ENCODE measurements at places on chromosomes 1 and 21.

DNA sequence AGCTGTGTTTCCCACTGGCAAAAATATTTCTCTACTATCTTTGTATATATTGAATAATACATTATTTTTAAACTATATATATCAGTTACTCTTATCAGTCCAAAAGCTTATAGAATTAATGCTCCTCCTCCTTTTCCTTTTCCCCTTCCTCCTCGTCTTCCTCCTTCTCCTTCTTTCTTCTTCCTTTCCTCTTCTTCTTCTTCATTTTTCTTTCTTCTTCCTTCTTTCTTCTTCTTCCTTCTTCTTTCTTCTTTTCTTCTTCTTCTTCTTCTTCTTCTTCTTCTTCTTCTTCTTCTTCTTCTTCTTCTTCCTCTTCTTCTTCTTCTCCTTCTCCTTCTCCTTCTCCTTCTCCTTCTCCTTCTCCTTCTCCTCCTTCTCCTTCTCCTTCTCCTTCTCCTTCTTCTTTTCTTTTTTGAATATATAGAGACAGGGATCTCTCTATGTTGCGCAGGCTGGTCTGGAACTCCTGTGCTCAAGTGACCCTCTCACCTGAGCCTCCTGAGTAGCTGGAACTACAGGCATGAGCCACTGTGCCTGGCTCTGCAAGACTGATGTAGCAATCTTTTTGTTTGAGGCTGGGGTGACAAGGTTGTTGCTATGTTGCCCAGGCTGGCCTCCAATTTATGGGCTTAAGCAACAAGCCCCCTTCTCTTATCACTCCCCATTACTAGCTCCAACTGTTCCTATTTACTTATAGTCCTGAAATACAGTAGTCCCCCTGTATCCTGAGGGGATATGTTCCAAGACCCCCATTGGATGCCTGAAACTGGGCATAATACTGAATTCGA lies 47.4 kb downstream of the MAGI3 start:
- no peak overlapping the region for H3K27ac ChIP-seq
- H3K4me1 ChIP-seq, result peaks cover 8% of the 10 kb centered on the region
- no peak for DNase-seq
- no peak overlapping the region for H3K4me3 ChIP-seq
- no peaks in the 10 kb centered on the region for H3K36me3 ChIP-seq

DNA sequence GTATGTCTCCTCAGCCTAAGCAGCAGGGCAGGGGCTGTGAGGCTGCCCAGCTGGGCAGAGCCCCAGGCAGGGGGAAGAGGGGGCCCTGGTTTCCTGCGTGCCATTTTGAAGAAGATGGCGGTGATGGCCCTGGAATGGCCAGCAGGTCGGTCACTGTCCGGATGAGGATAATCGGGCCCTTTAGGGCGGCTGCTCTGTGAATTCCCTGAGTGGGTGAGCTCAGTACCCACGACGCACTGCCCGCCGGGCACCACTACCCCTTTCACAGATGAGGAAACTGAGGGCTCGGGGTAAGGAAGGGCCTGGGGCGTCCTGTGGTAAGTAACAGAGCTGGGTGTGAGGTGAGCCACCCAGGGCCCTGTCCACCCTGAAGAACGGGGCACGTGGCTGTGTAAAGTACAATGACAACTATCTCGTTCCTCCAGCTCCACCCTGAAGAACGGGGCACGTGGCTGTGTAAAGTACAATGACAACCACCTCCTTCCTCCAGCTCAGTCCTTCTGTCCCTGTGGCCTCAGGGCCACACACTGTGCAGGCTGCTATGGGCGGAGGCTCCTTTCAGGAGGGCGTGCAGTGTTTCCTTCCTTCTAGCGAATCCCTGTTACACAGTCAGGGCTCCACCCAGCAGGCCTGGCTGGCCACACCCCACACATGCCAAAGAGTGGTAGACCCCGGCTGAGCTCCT lies 23.2 kb downstream of the ITGB2 start:
- H3K4me1 ChIP-seq, result peaks cover 16% of the 10 kb centered on the region
- H3K4me3 ChIP-seq, result no peak overlapping the region
- peaks cover 6% of the 10 kb centered on the region for H3K27me3 ChIP-seq
- H3K27ac ChIP-seq, result peak overlapping the region; percentile 19

DNA sequence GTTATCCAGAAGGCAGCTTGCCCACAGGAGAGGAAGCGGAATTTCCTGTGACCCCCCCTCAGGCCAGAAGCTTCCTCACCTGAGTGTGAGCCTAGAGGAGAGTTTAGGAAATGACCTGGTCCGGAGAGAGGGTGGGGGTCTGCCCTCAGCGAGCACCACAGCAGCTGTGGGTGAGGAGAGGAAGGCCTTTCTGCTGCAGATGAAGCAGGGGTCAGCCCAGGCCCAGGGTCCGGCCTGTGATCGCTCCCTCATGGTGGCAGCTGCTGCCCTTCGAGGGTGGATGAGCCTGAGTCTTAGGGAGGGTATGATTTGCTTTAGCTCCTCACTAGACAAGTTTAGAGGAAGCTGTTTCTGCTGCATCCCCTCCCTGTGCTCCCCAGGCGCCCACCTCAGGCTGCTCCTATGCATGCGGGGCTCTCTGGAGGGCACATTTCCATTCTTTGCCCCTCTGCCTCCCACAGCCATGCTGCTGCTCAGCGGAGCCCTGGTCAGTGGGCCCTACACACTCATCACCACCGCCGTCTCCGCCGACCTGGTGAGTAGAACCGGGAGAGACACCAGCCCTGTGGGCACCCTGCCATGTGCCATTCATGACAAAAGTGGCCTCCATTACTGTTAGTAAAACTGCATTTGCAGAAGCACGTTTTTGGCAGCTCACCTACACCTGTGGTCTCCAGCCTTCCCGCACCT lies 53.0 kb downstream of the SLC37A1 start:
- peaks cover 15% of the 10 kb centered on the region for H3K4me1 ChIP-seq
- H3K4me3 ChIP-seq, result no peak overlapping the region
- H3K36me3 ChIP-seq, result peaks cover 83% of the 10 kb centered on the region
- no peak overlapping the region for H3K27ac ChIP-seq

DNA sequence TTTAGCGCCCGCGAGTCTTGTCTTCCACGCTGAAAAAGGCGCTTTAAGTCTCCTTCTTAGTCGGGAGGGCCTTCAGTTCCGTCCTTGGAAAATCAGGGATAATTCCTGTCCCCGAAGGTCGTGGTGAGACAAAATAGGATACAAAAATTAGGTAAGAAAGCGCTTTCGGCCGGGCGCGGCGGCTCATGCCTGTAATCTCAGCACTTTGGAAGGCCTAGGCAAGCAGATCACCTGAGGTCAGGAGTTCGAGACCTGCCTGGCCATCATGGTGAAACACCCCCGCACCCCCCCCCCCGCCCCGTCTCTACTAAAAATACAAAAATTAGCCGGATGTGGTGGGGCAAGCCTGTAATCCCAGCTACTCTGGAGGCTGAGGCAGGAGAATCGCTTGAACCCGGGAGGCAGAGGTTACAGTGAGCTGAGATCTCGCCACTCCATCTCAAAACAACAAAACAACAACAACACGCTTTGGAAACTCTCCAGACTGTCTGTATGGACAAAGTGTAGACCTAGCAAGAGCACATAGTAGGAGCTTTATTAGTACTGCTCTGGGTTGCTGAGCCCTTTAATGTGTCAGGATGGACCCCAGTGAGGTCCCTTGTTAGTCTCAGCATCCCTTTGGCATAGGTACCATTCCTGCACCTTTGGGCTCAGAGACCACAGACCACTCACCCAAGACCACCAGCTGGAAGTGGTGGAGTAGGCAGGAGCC lies 790 bp upstream of the TMEM54 start:
- peak overlapping the region; percentile 62 for H3K4me3 ChIP-seq
- peaks cover 9% of the 10 kb centered on the region for H3K27me3 ChIP-seq
- peak overlapping the region; percentile 5 for H3K27ac ChIP-seq

DNA sequence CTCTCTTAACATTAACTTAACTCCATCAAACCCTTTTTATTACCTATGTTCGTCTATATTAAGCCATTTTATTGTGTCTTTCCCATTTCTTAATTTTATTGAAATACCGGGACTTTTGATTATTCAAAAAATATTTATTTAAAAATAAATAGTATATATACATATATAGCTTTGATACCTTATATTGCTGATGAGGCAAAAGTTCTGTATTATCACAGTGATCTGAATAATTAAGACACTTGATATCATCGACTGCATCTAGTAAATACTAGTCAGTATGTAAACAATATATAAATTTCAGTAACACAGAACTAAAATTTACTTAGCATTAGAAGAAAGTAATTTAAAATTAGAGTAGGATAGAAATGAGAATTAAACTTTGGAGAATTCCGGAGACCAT lies 22.0 kb downstream of the TTLL7 start:
- H3K36me3 ChIP-seq, result no peaks in the 10 kb centered on the region
- no peak overlapping the region for H3K27ac ChIP-seq
- no peak for DNase-seq
- no peaks in the 10 kb centered on the region for H3K4me1 ChIP-seq
- no peaks in the 10 kb centered on the region for H3K27me3 ChIP-seq

DNA sequence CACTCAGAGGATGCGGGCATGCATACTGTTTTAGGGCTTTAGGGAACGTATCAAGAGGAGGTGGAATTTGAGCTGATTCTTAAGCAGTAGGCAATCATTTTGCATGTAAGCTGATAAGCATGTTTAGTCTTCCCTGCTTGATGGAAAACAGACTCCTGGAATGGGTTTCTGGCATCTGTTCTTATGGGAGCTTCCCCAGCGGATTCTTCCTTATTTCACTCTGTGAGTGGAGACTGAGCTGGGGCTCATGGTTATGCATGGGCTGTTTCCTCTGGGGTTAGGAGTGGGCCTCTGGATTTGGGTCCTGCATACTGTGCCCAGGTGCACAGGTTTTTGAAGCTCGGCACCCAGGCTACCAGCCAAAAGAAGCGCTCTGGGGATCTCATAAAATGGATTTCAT lies 93.4 kb downstream of the DIRAS3 start:
- no peak overlapping the region for H3K4me3 ChIP-seq
- no peaks in the 10 kb centered on the region for H3K36me3 ChIP-seq
- no peak overlapping the region for H3K27ac ChIP-seq
- H3K4me1 ChIP-seq, result no peaks in the 10 kb centered on the region
- no peaks in the 10 kb centered on the region for H3K27me3 ChIP-seq
- DNase-seq, result peak; percentile 18

- H3K27ac ChIP-seq, result no peak overlapping the region
- no peaks in the 10 kb centered on the region for H3K27me3 ChIP-seq
- no peak for DNase-seq
- H3K36me3 ChIP-seq, result peaks cover 3% of the 10 kb centered on the region
Measured at GRCh38 chr1:35287807-35288640, 19.5 kb downstream of the ZMYM4 start.

GRCh38 chr1:236808005-236808404 lies 12.9 kb downstream of the MTR start:
- H3K27ac ChIP-seq, result peak overlapping the region; percentile 24
- DNase-seq, result no peak
- H3K36me3 ChIP-seq, result peaks cover 42% of the 10 kb centered on the region
- H3K4me3 ChIP-seq, result no peak overlapping the region

GRCh38 chr1:221141096-221141495 lies 261.9 kb downstream of the HLX start:
- no peak overlapping the region for H3K27ac ChIP-seq
- no peaks in the 10 kb centered on the region for H3K36me3 ChIP-seq
- no peaks in the 10 kb centered on the region for H3K4me1 ChIP-seq
- H3K4me3 ChIP-seq, result no peak overlapping the region
- no peak for DNase-seq
- no peaks in the 10 kb centered on the region for H3K27me3 ChIP-seq

- peaks cover 14% of the 10 kb centered on the region for H3K4me1 ChIP-seq
- no peaks in the 10 kb centered on the region for H3K27me3 ChIP-seq
- DNase-seq, result no peak
- no peak overlapping the region for H3K4me3 ChIP-seq
- no peak overlapping the region for H3K27ac ChIP-seq
Measured at GRCh38 chr1:27105018-27105417, 49.9 kb downstream of the SLC9A1 start.

DNA sequence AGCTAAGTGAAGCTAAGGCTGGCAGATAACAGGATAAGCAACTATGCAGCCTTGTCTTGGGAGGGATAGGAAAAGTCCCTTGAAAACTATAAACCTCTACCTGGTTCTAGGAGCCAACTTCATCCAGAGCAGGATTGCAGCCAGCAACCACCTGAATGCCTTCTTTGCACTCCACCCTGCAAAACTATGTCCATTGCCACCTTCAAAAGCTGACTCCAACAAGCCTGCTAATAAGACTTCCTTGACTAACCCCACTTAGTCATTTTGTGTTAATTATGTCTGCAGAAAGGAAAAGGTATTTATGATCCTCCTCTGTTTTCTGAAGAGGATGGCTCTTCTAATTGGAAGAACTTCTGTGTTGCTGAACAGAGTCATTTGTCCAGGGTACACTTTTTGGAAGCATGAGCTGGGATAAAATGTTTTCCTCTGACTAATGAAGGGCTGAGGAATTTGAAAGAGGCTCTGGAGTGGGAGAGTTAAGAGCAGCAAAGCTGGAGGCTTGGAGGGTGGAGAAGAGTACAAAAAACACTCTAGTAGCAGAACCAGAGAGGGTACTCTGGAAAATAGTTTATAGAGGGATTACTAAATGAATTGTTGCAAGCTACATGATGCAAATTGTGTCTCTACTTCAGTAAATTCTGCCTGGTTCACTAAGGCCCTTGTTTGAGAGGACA lies 9.6 kb upstream of the RIMKLA start:
- no peaks in the 10 kb centered on the region for H3K27me3 ChIP-seq
- no peak overlapping the region for H3K4me3 ChIP-seq
- no peaks in the 10 kb centered on the region for H3K36me3 ChIP-seq
- DNase-seq, result peak; percentile 7
- peaks cover 18% of the 10 kb centered on the region for H3K4me1 ChIP-seq
- H3K27ac ChIP-seq, result peak overlapping the region; percentile 50

- H3K36me3 ChIP-seq, result no peaks in the 10 kb centered on the region
- H3K4me1 ChIP-seq, result peaks cover 4% of the 10 kb centered on the region
- peak overlapping the region; percentile 34 for H3K4me3 ChIP-seq
- no peak overlapping the region for H3K27ac ChIP-seq
- peak; percentile 16 for DNase-seq
Measured at GRCh38 chr1:119327094-119327449, 41.5 kb upstream of the HAO2 start.

DNA sequence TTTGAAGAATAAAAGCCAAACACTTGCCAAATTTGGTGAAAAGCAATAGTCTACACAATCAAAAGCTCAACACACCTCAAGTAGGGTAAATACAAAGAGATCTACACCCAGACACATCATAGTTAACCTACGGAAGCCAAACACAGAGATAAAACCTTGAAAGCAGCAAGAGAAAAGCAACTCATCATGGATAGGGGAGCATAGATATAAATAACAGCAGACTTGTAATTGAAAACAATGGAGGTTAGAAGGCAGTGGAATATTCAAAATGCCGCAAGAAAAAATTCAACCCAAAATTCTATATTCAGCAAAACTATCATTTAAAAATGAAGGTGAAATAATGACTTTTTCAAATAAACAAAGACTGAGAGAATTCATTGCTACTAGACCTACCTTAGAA lies 105.1 kb downstream of the ITSN1 start:
- H3K27me3 ChIP-seq, result no peaks in the 10 kb centered on the region
- no peak overlapping the region for H3K4me3 ChIP-seq
- no peak overlapping the region for H3K27ac ChIP-seq
- H3K36me3 ChIP-seq, result peaks cover 11% of the 10 kb centered on the region
- DNase-seq, result peak; percentile 5
- no peaks in the 10 kb centered on the region for H3K4me1 ChIP-seq

All from large intestine (tissue), 12 donors.